ENCODE measurements at places on chromosomes 2 and 18. TPM values are rescaled to one million over a fixed set of nuclear protein-coding genes. Genes with fewer than 3 reads are reported as not detected.

DNA sequence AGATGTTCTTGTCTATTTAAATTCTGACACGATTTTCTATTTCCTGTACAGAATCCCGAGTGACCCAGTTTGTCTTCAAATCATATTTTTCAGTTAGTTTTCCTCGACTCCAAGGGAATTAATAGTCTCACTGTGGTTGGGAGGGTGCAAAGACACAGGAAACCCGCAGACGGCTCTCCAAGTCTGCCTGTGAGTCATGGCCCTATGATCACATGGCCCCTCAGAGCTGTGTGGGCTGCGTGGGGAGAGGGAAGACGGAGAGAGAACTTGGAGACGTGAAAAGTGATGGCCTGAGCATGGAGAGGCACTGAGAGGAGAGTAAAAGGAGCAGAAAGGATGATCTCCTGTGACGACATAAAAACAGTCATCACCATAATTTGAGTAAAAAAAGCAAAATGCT lies 989.9 kb downstream of the DCDC2C start:
- DNase-seq = no peak

DNA sequence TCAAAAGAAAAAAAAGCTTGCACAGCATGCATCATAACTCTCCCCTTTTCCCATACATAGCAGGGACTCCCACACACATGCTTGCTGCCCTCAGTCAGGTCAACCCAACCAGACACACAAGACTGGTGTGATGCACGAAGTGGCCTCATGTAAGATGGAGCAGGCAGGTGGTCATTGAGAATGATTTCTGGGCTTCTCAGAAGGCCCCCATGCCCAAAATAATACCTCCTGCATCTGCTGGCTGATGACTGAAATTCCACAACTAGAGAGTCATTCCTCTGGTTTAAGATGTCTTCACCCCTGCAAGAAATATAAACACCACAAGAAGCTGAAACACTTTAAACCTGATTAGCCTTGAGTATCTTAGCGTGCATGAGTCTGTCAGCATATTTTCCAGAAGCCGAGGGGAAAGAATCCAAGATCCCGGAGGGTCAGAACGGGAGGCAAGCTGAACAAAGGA lies 131.1 kb downstream of the AFF3 start:
- DNase-seq = no peak

DNA sequence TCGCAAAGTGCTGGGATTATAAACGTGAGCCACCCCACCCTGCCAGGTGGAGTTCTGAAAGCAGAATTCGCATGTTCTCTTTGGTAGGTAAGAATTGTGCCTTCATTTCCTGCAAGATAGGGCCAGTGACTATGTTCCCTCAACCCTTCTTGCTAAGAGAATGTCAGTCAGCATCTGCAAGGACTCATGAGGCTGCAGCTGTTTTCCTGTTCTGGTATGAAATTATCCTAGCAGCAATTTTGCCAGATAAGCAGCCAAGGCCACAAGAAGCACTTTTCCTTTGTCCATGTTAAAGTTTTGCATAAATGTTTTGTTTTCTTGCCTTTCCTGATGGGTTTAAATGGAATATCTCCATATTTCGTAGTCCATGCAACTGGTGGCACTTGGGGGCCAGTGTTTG lies 6.8 kb upstream of the ARHGAP28 start:
- no peak for DNase-seq

DNA sequence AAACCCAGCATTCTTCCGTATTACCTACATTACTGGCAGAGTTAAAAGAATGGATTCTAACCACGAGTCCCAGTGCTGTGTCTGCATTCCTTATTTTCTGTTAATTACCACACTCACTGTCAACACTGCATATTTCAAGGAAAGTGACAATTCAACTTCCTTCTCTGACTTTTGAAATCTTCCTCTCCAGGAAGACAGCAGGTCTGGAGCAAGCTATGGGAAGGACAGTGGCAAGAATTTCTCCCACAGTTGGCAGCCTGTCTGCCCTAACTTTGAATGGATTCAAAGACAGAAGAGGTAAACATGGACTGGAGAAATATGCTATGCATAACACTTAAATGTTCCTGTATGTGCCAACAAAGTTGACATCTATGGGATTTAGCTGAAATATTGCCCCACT lies 700.5 kb upstream of the CHAC2 start:
- no peak for DNase-seq

- no peak for DNase-seq
Measured at GRCh38 chr2:223916181-223916920, 28.8 kb downstream of the WDFY1 start.

GRCh38 chr2:208118918-208119317 lies 5.4 kb downstream of the CRYGD start:
- no peak for DNase-seq

DNA sequence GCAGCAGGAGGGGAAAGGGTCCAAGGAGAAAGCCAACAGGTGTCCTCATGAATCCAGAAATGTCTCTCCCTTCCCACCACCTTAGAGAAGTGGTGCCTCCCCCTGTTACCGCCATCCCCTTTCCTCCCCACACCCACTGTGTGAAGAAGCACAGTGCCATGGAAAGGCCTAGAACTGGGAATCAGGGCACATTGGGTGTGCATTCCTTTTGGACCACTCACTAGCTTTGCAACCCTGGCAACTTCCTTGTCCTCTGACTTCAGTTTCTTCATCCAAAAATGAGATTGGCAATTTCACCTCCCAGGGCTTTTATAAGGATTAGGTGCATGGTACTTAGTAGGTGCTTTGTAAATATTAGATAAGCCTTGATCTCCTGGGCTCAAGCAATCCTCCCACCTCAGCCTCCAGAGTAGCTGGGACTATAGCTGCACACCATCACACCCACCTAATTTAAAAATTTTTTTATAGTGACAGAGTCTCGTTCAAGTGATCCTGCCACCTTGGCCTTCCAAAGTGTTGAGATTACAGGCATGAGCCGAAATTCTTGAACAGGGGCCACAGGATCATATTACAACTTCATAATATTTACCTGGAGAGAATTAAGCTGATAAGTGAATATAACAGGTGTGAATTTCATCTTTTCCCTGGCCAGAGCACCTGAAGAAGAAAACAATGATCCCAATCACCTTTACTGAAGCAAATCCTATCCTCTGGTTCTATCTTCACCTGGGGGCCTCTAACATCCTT lies 97.9 kb upstream of the TAF1B start:
- DNase-seq = no peak

TSPYL6 gene
- not detected for total RNA-seq

SLC14A1 gene
- 11.9 TPM for total RNA-seq

PLEKHH2 gene
- 1.0 TPM for total RNA-seq

CPS1 gene
- 5.8 TPM for total RNA-seq

ST8SIA3 gene
- total RNA-seq = not detected

Data from heart right ventricle (tissue), 16 donors.